ENCODE measurements at places on chromosomes 3 and 15.

GRCh38 chr3:114551770-114552526, 258.1 kb downstream of the TIGIT start:
- DNase-seq: no peak

- DNase-seq: no peak
Observed at GRCh38 chr3:171011109-171011872, 15.2 kb downstream of the SLC2A2 start.

DNA sequence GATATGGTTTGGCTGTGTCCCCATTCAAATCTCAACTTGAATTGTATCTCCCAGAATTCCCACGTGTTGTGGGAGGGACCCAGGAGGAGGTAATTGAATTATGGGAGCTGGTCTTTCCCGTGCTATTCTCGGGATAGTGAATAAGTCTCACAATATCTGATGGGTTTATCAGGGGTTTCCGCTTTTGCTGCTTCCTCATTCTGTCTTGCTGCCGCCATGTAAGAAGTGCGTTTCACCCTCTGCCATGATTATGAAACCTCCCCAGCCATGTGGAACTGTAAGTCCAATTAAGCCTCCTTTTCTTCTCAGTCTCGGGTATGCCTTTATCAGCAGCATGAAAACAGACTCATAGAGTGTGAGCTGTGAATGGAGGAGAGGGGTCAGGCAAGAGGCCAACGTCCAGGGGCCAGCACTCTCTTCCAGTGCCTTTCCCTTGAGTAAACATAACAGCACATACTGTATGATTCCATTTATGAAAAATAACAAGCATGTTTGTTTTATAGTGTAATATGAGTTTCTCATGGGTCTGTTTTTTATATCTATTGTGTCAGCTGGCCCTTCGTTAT, 16.3 kb upstream of the LCTL start:
- DNase-seq: no peak

DNA sequence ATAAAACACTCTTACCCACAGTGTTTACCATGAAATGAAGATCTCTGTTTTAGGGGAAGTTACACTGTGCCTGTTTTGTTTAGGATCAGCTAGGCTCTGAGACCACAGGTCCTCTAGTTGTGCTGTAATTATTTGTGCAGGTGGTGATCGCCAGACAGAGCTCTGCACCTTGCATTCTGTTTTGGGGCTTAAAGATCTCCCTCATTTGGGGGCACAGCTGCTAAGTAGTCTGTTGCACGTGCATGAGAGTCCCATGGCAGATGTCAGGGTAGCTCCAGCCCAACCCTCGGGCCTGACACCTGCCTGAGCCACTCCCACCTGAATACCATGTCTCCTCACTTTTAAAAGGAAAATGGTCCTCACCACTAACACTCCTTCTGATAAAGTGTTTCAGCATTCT, 12.4 kb downstream of the C3orf20 start:
- DNase-seq: no peak

- peak; percentile 92 for DNase-seq
Observed at GRCh38 chr3:129316248-129317013, 37.8 kb downstream of the HMCES start.

- no peak for DNase-seq
Observed at GRCh38 chr3:32913790-32914446, 37.5 kb upstream of the CCR4 start.

GRCh38 chr3:12370758-12371157, 81.9 kb downstream of the PPARG start:
- DNase-seq: no peak

DNA sequence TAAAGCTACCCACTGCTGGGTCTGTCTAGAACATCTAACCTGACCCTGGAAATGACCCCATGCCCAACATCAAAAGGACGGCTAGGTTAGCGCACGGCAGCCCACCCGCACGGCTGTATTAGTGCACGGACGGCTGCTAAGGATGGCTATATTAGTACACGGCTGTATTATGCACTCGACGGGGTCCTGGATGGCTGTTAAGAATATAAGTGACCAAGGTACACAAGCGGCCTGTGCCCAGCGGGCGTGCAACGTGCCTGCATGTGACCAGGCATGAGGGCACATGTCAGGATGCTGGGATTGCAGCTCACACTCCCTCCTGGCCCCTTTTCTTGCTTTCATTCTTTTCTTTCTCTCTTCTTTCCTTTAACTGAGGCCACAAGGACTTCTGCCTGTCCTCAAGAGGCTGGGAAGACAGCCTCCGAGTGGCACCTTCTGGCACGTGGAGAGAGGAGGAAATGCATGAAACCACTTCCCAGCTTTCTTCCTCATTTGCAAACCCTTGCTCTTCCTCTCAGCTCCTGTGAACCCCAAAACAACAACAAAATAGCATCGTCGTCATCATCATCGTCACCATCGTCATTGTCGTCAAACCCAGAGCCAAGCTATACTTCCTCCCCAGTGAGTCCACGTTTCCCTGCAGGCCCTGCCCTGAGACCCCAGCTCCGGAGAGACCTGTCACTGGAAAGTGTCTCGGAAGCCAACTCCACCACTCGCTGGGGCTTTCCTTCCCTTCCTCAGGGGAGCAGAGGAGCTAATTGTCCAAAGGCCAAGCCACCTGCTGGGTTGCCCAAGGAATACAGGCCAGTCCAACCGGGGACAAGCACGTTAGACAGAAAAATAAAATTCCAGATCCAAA, 101.8 kb downstream of the CHSY1 start:
- DNase-seq: no peak

GRCh38 chr15:67820992-67821783, 4.1 kb upstream of the SKOR1 start:
- DNase-seq: no peak

- no peak for DNase-seq
Observed at GRCh38 chr3:105033081-105033480, 333.6 kb upstream of the ALCAM start.

- DNase-seq: no peak
Observed at GRCh38 chr15:72616491-72617210, 37.8 kb upstream of the GOLGA6B start.

DNA sequence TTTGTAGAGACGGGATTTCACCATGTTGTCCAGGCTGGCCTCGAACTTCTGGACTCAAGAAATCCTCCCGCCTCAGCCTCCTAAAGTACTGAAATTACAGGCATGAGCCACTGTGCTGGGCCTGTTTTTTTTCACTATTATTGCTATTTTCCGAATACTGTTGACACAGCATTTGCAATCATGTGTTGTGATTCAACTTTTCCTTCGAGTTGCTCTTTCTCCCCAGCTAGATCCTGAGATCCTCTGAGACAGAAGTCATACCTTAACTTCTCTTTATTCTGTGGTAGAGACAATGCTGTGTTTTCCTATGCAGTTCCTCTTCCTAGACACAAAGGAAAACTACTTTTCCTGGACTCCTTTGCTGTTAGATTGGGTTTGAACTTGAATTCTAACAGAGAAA, 46.4 kb upstream of the USP3 start:
- DNase-seq: no peak

DNA sequence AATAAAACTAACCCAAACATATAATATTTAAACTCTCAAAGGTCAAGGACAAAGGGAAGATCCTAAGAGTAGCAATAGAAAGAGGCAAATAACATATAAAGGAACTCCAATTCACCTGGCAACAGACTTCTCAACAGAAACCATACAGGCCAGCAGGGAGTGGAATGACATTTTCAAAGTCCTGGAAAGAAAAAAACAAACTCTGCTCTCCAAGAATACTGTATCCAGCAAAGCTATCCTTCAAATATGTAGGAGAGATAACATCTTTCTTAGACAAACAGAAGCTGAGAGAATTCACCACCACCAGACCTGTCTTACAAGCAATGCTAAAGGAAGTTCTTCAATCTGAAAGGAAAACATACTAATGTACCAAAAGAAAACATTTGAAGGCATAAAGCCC, 51.5 kb upstream of the TMEM158 start:
- no peak for DNase-seq

Measured in stimulated activated CD4-positive, alpha-beta T cell treated with anti-CD3 and anti-CD28 coated beads, Interleukin-1b, Interleukin-23, amount 100 ng/mL, for 24 hours (primary cell).